Stimulated activated CD4-positive, alpha-beta T cell treated with anti-CD3 and anti-CD28 coated beads, TNF-alpha, amount 100 ng/mL, for 48 hours (primary cell): ENCODE measurements at places on chromosomes 1 and 21.

- DNase-seq, result no peak
Measured at GRCh38 chr1:172279939-172280636, 140.4 kb upstream of the C1orf105 start.

DNA sequence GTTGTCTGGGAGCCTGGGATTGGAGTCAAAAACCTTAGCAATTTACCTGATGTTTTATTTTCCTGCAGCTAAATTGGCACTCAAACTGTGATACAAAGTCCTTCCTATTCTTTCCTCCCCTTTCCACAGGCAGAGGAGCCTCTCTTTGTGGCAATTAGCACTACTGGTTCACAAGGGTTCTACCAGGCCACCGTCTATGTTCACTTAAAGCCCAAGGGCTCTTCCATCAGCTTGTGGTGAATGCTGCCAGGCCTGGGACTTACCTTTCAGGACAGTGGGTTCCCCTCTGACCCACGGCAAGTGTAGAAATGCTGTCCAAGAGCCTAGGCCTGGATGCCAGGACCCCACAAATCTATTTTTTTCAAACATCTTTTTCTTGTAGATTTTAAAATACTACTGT lies 251.9 kb upstream of the B3GALT2 start:
- no peak for DNase-seq

DNA sequence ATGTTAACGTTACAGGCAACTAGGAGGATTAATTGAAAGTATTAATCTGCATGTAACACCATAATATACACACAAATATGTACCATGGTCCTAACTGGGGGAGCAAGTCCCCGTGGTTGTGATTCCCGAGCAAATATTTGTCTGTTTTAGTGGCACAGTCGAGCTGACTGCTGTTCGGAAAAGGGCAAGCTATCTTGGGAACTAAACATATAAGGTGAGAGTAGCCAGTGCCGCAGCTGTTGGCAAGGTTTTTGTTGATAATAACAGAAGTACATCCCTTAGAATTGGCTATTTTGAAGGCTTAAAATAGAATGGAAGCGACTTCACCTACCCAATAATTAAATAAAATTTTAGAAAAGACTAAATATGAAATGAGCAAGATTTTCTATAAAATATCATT lies 45.5 kb downstream of the UCHL5 start:
- no peak for DNase-seq

- DNase-seq, result no peak
Measured at GRCh38 chr1:96424877-96425276, 296.7 kb upstream of the PTBP2 start.

- no peak for DNase-seq
Measured at GRCh38 chr1:8589571-8589970, 227.9 kb downstream of the RERE start.

- no peak for DNase-seq
Measured at GRCh38 chr1:31701091-31701736, 2.6 kb downstream of the COL16A1 start.
